ENCODE measurements at places on chromosomes 12 and 14. TPM values are rescaled to one million over a fixed set of nuclear protein-coding genes. Genes with fewer than 3 reads are reported as not detected.

DNA sequence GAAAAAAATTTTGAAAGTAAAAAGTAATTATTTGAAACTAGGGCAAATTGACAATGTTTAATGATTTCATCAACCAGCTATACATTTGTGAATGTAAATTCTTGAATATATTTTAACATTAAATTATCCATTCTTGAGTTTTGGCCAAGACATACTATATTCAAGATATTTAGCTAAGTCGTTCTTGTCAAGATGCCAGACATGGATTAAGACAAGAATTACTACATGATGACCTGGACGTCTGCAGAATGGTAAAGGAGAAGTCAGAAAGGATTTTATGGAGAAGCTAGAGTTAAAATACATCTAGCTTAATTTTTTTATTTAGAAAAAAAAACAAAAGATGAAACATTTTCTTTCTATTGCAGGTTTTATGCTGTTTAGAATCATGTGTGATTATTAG lies 255.8 kb downstream of the TMTC2 start:
- peaks cover 12% of the 10 kb centered on the region for H3K4me1 ChIP-seq
- H3K27me3 ChIP-seq = no peaks in the 10 kb centered on the region
- no peaks in the 10 kb centered on the region for H3K36me3 ChIP-seq
- H3K27ac ChIP-seq = no peak overlapping the region
- peak; percentile 58 for DNase-seq

- DNase-seq = peak; percentile 85
- no peaks in the 10 kb centered on the region for H3K36me3 ChIP-seq
- H3K27ac ChIP-seq = no peak overlapping the region
- H3K4me1 ChIP-seq = peaks cover 8% of the 10 kb centered on the region
Measured at GRCh38 chr12:93550748-93551611, 21.5 kb upstream of the SOCS2 start.

DNA sequence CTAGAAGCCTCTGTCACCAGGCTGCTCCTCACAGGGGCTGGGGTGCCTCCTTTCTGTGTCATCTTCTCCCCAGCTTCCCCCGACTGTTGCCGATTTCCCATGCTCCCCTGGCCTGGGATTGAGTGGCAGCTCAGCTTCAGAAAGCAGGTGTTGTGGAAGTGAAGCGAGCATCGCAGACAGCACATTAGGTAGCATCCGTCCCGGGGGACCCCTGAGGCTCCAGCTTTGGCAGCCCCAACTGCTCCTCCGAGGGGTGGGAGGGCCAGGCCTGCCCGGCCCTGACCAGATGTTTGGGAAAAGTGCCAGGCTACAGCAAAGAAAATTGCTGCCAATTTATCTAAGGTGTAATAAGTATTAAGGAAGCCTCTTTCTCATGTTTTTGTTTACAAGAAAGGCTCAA lies 1045.6 kb downstream of the BCL11B start:
- H3K4me1 ChIP-seq = no peaks in the 10 kb centered on the region
- no peak overlapping the region for H3K4me3 ChIP-seq
- no peak overlapping the region for H3K27ac ChIP-seq
- DNase-seq = no peak

- DNase-seq = no peak
- peaks cover 38% of the 10 kb centered on the region for H3K36me3 ChIP-seq
- no peak overlapping the region for H3K4me3 ChIP-seq
- H3K4me1 ChIP-seq = no peaks in the 10 kb centered on the region
Measured at GRCh38 chr12:100329800-100330199, 27.1 kb upstream of the SLC17A8 start.

DNA sequence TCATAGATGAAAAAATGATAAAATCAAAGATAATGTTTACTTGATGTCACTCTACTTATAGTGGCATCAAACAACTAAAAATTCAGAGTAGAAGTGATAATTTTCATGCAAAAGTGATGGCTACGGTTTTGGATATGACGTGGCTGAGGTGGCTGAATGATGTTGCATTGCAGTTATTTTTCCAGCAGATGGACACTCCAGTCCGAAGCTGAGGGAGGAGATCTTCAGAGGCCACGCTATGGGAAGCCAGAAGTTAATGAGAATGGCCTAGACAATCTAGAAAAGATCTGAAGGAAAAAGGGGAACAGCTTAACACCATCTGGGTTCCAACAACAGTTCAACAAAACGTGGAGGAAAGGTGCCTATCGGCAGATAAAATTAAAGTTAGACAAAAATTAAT lies 279.8 kb downstream of the SOX5 start:
- no peak overlapping the region for H3K4me3 ChIP-seq
- H3K4me1 ChIP-seq = no peaks in the 10 kb centered on the region
- H3K27ac ChIP-seq = no peak overlapping the region

GRCh38 chr12:38998887-38999482 lies 93.6 kb upstream of the CPNE8 start:
- H3K36me3 ChIP-seq = no peaks in the 10 kb centered on the region
- H3K4me3 ChIP-seq = no peak overlapping the region
- H3K27ac ChIP-seq = no peak overlapping the region
- DNase-seq = peak; percentile 27
- no peaks in the 10 kb centered on the region for H3K27me3 ChIP-seq

GRCh38 chr12:22856178-22856577 lies 231.2 kb downstream of the ETNK1 start:
- H3K36me3 ChIP-seq = no peaks in the 10 kb centered on the region
- peak; percentile 55 for DNase-seq
- H3K27me3 ChIP-seq = no peaks in the 10 kb centered on the region
- H3K4me1 ChIP-seq = no peaks in the 10 kb centered on the region

The KRT7 gene
- 1.0 TPM for total RNA-seq

DNA sequence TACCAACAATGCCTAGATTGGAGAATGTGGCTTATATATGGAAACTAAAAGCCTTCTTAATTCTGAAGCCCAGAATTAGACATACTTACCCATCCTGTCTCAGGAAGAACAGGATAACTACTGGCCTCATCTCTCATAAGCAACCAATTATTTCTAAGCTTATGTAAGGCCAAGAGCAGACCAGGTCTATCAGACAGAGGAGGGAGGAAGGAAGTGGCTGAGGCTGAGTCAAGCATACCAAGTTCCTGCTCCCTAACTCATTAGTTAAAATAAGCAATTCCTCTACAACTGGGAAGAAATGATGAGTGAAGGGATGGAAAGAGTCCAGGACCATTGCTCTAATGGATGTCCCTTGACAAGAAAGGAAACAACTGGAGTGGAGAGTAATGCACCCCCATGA lies 27.0 kb upstream of the INSM2 start:
- no peaks in the 10 kb centered on the region for H3K4me1 ChIP-seq
- DNase-seq = no peak
- no peaks in the 10 kb centered on the region for H3K27me3 ChIP-seq

- peaks cover 6% of the 10 kb centered on the region for H3K4me1 ChIP-seq
- H3K27me3 ChIP-seq = peaks cover 3% of the 10 kb centered on the region
- no peak overlapping the region for H3K4me3 ChIP-seq
- H3K27ac ChIP-seq = no peak overlapping the region
Measured at GRCh38 chr14:101630056-101630965, 69.0 kb downstream of the DIO3 start.

DNA sequence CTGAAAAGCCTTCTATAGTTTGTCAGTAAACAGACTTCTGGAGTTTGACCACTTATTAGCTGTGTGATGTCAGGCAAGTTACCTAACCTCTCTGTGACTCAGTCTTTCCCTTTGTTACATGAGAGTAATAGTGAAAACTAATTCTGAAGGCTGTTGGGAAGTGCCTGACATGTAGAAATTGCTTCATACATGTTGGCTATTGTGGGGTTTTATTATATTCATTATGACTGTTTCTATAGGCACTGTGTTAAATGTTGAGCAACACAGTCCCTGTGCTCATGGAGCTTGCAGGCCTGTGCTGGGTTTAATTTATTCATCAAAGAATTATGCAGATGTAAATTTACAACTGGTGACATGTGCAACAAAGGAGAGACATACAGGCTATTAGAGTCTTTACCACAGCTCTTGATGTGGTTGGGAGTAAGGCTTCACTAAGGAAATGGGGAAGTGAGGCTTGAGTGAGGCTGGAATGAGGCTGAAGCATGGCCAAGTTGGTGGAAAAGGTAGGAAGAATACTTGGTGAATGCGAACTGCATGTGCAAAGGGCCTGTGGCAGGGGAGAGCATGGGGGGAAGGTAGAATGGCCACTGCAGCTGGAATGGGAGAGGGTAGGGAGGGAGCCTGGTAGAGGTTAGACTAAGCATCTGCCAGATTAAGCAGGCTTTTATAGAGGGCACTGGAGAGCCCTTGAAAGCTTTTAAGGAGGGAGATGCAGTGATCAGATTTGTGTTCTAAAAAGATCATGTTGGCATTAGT lies 236.4 kb upstream of the CRY1 start:
- peaks cover 25% of the 10 kb centered on the region for H3K4me1 ChIP-seq
- H3K27me3 ChIP-seq = no peaks in the 10 kb centered on the region
- no peak overlapping the region for H3K27ac ChIP-seq
- DNase-seq = peak; percentile 65

DNA sequence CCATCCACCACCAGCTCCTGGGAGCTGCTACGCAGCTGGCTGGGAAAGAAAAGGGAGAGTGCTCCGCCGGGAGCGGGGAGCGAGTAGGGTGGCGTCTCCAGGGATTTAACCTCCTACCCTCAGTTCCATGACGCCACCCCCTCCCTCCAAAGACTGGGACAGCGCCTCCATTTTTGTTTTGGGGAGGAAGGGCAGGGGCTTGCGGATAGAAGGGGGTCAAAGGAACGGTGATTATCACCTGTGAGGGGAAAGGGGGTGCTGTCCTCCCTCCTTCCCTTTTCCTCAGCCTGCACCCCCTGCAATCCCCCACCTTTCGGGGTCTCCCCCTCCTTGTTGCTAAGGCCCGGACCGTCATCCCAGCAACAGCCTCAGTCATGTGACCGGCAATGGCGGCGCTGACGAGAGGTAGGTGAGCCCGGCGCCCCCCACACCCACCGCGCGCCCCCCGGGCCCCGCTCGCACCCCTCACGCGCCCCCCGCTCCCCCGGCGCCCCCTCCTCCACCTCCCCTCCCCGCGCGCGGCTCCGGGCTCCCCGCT lies at the start of gene DTX3:
DTX3 (plus strand) TSS at position 371 of the 538 bp plus-strand sequence. CDS start 1,694 bp downstream, outside the sequence.
- peaks cover 11% of the 10 kb centered on the region for H3K4me1 ChIP-seq
- peak within 1 kb of the TSS; percentile 75 for H3K27ac ChIP-seq
- peaks cover 6% of the 10 kb centered on the region for H3K36me3 ChIP-seq
- H3K4me3 ChIP-seq = peak within 1 kb of the TSS; percentile 92
- H3K27me3 ChIP-seq = no peaks in the 10 kb centered on the region

DNA sequence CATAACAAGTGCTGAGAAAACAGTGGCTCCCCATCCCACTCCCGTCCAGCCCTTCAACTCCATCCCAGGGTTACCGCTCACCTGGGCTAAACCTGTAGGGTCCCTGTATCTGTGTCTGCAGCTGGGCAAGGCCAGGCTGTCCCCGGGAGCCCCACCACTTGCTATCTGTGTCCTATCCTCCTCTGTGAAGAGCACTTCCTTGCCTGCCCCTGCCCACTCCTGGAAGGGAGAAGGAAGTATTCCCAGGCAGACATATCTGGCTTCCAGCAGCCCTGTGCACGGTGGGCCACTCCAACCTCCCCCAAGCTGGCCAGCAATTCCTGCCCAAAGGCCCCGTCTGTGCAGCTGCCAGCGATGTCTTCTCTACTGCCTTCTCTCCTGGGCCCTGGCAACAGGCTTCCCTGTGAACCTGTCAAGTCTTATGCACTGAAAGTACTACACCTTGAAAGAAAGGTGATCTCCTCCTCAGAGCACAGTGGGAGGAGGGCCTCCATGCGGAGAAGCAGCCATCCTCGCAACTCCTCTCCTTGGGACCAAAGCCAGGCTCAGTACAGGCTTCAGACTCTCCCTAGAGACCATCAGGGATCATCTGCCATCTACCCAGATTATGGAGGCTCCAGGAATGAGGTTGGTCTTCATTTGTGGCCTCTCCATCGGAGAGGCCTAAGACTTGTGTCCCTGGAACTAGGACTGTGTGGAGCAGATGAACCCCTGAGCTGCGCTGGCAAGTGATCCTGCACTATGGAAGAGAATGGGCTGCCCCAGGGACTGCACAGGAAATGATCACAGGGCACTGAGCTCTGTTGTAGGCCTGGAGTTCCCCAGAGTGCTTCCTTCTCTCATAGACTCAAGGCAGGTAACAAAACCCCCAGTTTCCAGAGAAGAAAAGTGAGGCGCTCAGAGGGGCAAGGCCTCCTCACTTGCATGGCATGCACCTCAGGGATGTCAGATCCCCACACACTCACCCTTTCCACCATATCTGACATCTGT lies 663.6 kb downstream of the BCL11B start:
- H3K36me3 ChIP-seq = no peaks in the 10 kb centered on the region
- no peaks in the 10 kb centered on the region for H3K4me1 ChIP-seq
- DNase-seq = no peak
- H3K4me3 ChIP-seq = no peak overlapping the region

DNA sequence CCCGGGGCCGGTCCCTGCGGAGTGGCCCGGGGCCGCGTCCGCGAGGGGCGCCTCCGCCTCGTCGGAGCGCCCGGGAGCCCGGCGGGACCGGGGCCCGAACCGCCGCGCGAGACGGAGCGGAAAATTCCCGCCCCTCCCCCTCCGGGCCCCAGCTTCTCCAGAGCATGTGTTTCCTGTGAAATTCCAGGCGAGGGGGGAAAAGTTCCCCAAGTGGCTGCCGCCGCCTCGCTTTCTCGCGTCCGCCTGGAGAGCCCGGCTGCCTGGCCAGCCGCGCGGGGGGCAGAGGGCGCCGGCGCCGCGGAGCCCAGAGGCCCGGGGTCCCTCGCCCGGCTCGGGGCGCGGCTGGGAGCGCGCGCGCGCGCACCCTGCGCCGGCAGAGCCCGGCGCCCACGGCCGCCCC lies 904 bp downstream of the CACNA1C start:
- no peak for DNase-seq
- peaks cover 42% of the 10 kb centered on the region for H3K27me3 ChIP-seq
- no peaks in the 10 kb centered on the region for H3K36me3 ChIP-seq
- no peak overlapping the region for H3K27ac ChIP-seq
- peaks cover 12% of the 10 kb centered on the region for H3K4me1 ChIP-seq
- peak overlapping the region; percentile 62 for H3K4me3 ChIP-seq

DNA sequence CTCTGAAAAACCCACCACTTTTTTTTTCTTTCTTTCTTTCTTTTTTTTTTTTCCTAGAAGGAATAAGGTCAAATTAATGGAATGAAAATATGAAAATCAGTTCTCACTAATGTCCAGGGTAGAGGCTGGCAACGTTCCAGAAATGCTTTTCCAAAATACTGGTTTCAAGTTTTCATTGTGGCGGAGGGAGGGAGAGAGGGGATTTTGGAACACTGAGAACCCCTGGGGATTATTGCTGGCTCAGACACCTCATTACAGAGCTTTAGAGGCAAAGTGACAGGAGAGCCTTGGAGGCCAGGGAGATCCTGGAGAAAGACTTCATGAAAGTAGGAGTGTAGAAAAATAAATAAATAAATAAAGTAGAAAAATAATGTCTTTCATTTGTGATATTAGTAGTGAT lies 45.4 kb downstream of the ALX1 start:
- H3K4me1 ChIP-seq = peaks cover 21% of the 10 kb centered on the region
- no peak overlapping the region for H3K27ac ChIP-seq
- peak; percentile 65 for DNase-seq
- H3K36me3 ChIP-seq = no peaks in the 10 kb centered on the region
- no peak overlapping the region for H3K4me3 ChIP-seq

The RNU7-1 gene
- not detected for total RNA-seq

The BBOF1 gene
- total RNA-seq = 3.2 TPM

GRCh38 chr12:94560431-94561221 lies 89.7 kb downstream of the TMCC3 start:
- DNase-seq = peak; percentile 10
- no peaks in the 10 kb centered on the region for H3K4me1 ChIP-seq
- H3K4me3 ChIP-seq = no peak overlapping the region

The SCNN1A gene
- not detected for total RNA-seq

GRCh38 chr12:107967170-107967569 lies 161.9 kb upstream of the WSCD2 start:
- H3K36me3 ChIP-seq = no peaks in the 10 kb centered on the region
- peaks cover 30% of the 10 kb centered on the region for H3K27me3 ChIP-seq
- H3K4me3 ChIP-seq = no peak overlapping the region
- H3K27ac ChIP-seq = no peak overlapping the region

GRCh38 chr12:114692186-114693058 lies 8.4 kb upstream of the TBX3 start:
- H3K27ac ChIP-seq = no peak overlapping the region
- H3K4me1 ChIP-seq = no peaks in the 10 kb centered on the region
- H3K36me3 ChIP-seq = no peaks in the 10 kb centered on the region
- DNase-seq = no peak
